ENCODE measurements at places on chromosomes 5 and 9. TPM values are rescaled to one million over a fixed set of nuclear protein-coding genes. Genes with fewer than 3 reads are reported as not detected.

PCDHA1 gene
- polyA plus RNA-seq, result not detected

SLC34A1 gene
- not detected for polyA plus RNA-seq

PCDHGA10 gene
- 8.1 TPM for polyA plus RNA-seq

STING1 gene
- 0.12 TPM for polyA plus RNA-seq

SLC23A1 gene
- polyA plus RNA-seq, result not detected

PHYHD1 gene
- polyA plus RNA-seq, result not detected

FBP2 gene
- not detected for polyA plus RNA-seq

GRM6 gene
- not detected for polyA plus RNA-seq

SLCO4C1 gene
- polyA plus RNA-seq, result 0.12 TPM

PPP6C gene
- 21.4 TPM for polyA plus RNA-seq

LHX6 gene
- polyA plus RNA-seq, result 0.14 TPM
